ENCODE measurements at places on chromosomes 11 and 22.

- no peak for DNase-seq
Observed at GRCh38 chr11:42975180-42975529, 336.6 kb upstream of the API5 start.

DNA sequence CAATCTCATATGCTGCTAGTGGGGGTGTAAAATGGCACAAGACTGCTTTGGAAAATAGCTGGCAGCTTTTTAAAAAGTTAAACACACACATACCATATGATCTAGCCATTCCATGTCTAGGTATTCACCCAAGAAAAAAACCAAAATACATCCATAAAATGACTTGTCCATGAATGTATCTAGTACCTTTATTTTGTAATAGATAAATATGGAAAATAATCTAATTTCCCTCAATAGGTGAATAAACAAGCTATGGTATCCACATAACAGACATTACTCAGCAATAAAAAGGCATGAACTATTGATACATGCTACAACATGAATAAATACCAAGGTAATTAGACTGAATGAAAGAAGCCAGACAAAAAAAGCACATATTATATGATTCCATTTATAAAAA lies 22.9 kb downstream of the RNF141 start:
- no peak for DNase-seq

DNA sequence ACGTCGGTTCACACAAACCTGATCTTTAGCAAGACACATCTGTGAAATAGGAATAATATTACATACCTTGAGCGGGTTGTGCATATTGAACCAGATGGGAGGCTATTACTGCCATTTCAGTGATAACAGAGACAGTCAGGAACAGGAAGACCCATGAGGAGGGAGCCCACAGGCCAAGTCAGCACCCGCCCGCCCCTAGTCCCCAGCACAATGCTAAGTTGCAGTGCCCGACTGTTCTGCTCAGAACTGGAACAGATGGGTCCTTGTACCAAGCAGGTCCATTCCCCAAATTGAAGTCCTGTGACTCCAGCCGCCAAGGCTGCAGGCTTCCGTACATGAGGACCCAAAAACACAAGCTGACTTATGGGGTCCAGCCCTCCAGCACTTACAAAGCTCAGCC lies 9.3 kb downstream of the CXCR5 start:
- DNase-seq = no peak

- DNase-seq = no peak
Observed at GRCh38 chr11:96358321-96358720, 15.3 kb upstream of the MAML2 start.

GRCh38 chr11:128040603-128041002 lies 546.8 kb downstream of the ETS1 start:
- no peak for DNase-seq

- no peak for DNase-seq
Observed at GRCh38 chr22:16965083-16965482, 42.9 kb downstream of the GAB4 start.

DNA sequence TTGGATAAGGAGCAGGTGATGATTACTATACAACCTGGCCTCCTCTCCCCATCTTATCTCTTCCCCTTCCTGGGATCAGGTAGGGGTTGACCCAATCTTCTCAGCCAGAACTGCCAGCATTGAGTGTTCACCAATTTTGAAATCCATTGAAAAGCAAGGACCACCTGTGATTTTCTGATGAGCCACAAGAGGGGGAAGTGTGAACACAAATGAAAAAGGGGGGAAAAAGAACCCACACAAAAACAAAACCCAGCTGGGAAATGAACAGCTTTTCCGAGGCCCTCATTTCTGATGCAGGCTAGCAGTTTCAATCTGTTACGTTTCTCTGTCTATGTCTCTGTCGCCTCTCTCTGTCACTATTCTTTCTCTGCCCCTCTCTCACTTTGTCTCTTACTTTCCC lies 161.9 kb downstream of the INSC start:
- no peak for DNase-seq

- no peak for DNase-seq
Observed at GRCh38 chr11:98136357-98136756, 884.4 kb upstream of the CNTN5 start.

DNA sequence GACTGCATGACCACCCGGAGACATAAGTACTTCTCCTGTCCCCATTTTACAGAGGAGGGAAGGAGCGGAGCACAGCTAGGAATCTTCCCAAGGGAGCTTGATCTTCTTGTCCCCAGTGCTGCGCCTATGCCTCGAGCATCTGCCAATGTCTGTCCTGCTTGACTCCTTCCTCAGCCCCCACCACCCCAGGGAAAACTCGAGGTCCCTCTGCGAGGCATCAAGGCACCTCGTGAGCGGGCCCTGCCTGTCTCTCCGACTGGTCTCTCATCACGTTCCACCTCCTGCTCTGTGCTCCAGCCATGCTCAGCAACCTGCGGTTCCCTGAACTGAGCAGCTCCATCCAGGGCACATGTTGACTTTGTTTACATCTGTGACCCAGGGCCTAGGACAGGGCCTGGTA lies 2.5 kb downstream of the NCF4 start:
- no peak for DNase-seq

- no peak for DNase-seq
Observed at GRCh38 chr22:19082101-19082500, 40.1 kb downstream of the DGCR2 start.

GRCh38 chr11:96084610-96085318 lies 160.9 kb upstream of the MTMR2 start:
- no peak for DNase-seq

DNA sequence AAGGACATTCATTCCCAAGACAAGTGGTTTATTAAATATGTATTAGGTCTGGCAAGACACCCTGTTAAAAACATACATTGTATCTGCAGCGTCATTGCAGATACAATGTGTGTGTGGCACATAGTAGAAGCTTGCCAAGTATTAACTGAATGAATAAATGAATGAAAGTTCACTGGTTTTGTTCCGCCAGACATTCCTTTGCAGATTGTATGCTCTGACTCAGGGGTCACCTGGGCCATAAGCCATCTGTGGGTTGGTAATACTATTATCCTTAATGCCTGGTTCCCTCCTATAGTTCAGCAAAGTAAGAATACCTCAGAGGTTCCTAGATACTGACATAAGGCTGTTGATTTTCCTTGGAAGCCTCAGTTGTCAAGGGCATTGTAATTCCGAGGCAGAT lies 377.3 kb upstream of the CCDC90B start:
- DNase-seq = no peak

DNA sequence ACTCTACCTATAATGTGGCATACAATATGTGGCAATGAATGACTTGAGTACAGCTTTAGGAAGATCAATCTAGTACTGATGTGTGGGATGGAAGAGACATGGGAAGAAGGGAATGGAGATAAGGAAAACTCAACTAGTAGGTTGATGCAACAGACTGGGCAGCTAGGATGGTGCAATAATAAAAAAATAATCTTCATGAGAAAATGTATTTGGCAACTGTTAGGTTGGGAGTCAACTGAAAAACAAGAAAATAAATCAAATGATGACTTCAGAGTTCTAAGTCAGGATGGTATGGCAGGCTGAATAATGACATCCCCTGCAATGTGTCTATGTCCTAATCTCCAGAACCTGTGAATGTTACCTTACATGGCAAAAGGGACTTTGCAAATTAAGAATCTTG lies 236.8 kb upstream of the PITPNB start:
- DNase-seq = no peak

DNA sequence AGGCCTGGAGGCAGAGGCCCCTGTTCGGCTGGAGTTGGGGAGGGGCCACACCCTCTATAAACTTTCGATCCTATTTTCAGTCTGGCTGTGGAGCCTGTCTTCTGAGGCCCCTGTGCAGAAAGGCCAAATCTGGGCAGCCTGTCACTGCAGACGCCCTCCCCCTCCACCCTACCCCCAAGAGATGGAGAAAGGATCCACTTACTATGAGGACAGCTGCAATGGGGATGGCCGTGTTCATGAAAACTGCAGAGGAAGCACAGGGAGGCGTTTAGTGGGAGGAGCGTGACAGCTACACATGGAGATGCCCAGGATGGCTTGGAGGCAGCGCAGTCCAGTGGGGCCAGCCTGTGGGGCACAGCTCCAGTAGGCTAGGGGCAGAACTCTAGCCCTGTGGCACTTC lies 43.5 kb upstream of the KCNJ11 start:
- DNase-seq = no peak

GRCh38 chr11:23099256-23099655 lies 239.0 kb upstream of the CCDC179 start:
- no peak for DNase-seq

- no peak for DNase-seq
Observed at GRCh38 chr11:130474637-130475400, 26.4 kb downstream of the ADAMTS15 start.

DNA sequence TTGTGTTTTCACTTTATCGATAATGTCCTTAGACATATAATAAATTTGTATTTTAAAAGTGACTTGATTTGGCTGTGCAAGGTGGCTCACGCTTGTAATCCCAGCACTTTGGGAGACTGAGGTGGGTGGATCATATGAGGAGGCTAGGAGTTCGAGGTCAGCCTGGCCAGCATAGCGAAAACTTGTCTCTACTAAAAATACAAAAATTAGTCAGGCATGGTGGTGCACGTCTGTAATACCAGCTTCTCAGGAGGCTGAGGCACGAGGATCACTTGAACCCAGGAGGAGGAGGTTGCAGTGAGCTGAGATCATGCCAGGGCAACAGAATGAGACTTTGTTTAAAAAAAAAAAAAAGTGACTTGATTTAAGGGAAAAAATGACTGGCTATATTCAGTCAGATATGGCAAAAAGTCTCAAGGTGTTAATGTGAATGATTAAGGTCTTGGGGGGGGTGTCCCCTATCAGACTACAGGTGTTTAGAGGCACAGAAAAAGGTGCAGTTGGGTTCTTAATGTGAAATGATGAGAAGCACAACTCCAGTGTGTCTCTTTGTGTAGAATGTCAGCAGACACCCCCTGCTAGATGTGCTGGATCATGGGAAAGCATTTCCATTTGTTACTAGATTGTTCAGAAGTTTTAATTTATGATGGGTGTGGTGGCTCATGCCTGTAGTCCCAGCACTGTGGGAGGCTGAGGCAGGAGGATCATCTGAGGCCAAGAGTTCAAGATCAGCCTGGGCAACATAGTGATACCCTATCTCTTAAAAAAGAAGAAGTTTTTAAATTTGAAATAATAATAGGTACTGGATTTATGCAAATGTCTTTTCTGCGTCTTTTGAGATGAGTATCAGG lies 17.0 kb downstream of the NEAT1 start:
- no peak for DNase-seq

DNA sequence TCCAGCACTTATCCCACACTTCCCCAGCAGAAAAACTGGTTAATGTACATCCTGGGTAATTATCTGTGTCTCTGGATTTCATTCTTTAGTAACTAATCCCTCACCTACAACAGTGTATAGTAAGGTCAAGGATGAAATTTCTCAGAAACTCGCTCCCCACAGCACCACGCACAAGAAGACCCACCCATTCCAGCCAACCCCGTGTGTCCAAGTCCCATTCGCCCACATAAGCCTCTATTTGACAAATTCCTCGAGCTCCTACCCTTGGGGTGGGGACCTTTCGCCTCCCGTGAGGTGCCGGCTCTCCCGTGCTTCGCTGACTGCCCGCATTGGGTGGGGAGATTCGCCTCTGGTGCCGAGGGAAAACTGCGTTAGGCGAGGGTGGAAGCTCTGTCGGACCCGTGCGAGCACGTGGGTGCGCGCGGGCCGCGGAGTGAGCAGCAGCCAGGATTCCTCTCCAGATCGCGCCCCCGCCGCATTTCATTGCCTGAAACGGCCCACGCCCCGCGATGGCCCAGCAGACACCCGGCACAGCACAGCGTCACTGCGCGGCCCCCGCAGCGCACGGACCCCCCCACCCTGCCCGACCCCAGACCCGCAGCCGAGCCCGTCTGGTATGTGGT lies 866 bp downstream of the EXPH5 start:
- DNase-seq = no peak

GRCh38 chr11:60924110-60924905 lies at the start of gene TMEM132A:
Gene TMEM132A (plus strand): TSS chr11:60924460. CDS start chr11:60924634, 174 bp downstream.
- DNase-seq = no peak

GRCh38 chr11:120569861-120570260 lies 58.3 kb downstream of the GRIK4 start:
- DNase-seq = no peak

DNA sequence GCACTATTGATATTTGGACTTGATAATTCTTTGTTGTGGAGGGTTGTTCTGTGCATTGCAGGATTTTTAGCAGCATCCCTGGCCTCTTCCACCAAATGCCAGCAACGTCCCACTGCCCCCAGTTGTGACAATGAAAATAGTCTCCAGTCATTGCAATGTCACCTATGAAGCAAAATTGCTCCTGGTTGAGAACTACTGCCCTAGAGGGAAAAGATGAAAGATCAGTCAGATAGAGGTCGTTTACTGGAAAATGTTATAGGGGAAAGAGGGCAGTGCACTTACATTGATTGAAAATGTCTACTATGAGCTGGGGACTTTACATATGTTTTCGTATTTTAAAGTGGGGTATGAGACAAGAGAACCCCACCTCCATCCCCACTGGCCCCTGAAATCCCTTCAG lies 77.1 kb upstream of the FAM181B start:
- DNase-seq = no peak

- no peak for DNase-seq
Observed at GRCh38 chr22:49725516-49725915, 102.2 kb downstream of the BRD1 start.

DNA sequence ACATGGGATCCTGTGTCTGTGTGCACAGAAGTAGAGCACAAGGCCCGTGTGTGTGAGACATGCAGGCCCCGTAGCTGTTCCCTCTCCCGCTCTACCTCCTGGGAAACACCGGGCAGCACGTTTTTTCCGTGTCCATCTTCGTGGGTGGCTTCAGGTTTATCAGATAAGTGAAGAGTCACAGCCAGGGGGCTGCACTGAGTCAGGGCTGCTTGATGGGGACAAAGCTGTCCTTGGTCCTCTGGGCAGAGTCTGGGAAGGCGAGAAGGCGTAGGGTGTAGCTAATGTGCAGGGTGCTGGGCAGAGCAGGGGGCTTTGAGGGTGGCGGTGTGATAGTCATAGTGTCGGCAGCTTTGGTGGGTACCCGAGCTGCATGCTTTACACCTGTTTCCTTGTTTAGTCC lies 23.7 kb downstream of the INCENP start:
- no peak for DNase-seq

- DNase-seq = no peak
Observed at GRCh38 chr11:3611976-3612678, 29.7 kb downstream of the ART5 start.

GRCh38 chr11:4983841-4984240 lies 10.8 kb upstream of the OR51L1 start:
- no peak for DNase-seq
